Activated CD4-positive, CD25-positive, alpha-beta regulatory T cell (primary cell): ENCODE measurements at places on chromosomes 11 and 22.
A peak's percentile ranks its signal among the peaks of the same experiment; 100 is the strongest.

DNA sequence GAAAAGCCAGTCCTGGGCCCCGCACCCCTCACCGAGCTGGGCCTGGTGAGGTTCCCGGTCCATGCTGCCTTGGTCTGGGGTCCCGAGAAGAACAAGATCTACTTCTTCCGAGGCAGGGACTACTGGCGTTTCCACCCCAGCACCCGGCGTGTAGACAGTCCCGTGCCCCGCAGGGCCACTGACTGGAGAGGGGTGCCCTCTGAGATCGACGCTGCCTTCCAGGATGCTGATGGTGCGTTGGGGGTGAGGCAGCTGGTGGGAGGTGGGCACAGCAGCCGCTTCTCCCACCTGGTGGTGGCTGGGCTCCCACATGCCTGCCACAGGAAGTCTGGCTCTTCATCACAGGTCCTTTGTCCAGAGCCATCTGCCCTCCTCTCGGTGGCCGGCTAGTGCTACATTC, 4.5 kb upstream of the SMARCB1 start:
- DNase-seq, result no peak

GRCh38 chr22:35914665-35915476, 113.8 kb downstream of the RBFOX2 start:
- no peak for DNase-seq

DNA sequence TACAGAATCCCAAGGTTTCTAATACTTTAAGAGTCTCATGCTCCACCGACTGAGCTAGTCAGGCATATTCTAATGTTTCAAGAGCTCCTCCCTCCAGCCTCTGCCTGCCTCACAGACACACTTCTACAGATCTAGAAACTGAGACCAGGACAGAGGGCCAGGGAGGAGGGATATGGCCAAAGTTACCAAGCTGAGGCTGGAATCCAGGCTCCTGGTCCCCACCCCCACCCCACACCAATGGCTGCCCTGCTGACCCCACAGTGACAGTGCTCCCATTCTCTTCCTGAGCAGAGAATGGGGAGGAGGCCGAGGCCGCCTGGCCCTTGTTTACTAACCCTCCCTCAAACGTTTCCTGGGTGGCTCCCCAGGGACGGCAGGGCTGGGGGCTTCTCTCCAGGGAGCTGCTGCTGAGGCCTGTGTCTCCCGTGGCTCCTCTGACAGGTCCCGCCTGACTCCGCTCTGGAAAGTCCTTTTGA, 2.2 kb downstream of the PLEKHB1 start:
- no peak for DNase-seq

DNA sequence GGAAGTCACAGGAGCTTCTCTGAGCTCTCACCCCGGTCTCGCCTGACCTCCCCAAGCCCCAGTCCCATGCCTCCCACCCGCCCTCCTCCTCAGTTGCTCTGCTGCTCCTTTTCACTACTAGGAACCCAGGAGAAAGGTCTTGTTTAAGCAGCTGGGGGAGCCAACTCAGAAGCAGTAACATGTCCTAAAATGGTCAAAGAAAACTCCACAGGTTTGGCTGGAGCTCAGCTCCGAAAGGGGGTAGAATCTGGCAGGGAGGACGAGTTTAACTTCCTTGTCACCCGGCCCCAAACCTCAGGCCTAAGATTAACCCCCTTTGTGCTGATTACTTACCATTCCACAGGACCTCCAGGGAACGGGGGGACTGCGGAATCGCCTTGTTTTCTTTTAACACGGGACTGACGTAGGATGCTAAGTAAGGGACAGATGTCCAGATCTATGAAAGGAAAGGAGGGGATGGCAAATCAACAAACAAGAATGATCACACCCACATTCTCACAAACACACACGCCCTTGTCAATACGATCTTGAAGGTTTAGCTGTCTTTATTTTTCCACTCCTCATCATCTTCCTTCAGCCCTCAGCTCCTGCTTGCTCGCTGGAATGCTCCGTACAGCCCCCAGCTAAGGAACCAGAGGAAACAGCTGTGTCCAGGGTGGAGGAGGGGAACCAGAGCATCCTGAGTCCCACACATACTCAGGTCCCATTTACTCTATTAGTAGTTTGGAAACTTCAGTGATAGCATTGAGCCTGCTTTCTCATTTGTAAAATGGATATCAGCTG, 13.5 kb downstream of the PCSK7 start:
- no peak for DNase-seq

GRCh38 chr11:2466069-2466801, 21.4 kb downstream of the KCNQ1 start:
- DNase-seq, result no peak

DNA sequence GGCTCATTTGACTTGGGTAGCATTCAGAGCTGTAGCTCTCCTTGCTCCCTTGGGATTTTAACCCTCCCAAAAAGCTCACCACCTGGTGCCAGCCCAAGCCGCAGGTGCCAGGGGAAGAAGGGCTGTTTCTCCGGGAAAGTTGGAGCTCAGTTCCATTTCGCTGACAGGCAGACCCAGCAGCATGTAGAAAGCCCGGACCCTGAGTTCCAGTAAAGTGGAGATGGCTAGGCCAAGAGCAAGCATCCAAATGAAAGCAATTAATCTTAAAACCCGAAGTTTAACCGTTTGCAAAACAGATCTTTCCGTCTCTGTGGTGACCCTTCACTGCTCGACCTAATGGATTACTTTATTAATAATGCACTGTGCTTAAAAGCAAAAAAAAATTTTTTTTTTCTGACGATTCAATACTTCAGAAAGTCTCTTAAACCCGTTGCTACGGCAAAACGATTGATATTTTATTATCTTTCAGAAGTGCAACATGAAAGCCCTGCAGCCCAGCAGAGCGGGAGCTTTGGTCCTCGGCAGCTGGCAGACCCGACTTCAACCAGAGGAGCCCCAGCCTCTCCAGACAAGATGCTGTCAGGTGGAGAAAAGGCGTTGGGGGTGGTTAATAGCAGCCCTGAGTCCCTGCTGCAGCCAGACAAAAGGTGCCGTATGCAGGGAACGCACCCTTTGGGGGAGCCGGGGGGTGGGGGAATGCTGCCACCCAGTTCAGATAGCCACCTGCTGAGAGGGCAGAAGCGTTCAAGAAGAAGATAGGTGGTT, 3.3 kb downstream of the LMO1 start:
- DNase-seq, result no peak

DNA sequence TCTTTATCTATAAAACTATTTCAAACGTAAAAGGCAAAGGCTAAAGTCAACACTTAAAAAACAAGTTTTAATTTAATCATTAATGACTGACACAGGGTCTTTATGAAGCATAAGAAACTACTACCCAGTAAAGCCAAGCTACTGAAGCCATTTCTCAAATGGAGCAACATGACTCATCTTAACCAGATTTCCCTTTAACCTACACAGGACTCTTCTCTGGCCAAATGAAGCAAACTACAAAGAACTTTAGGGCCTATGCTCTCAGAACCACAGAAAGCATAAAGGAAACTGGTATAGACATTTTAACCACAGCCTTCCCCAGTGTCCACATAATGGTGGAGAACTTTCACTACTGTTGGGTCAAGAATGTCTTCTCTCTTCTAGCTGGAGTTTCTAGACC, 34.7 kb downstream of the ALG9 start:
- DNase-seq, result no peak

DNA sequence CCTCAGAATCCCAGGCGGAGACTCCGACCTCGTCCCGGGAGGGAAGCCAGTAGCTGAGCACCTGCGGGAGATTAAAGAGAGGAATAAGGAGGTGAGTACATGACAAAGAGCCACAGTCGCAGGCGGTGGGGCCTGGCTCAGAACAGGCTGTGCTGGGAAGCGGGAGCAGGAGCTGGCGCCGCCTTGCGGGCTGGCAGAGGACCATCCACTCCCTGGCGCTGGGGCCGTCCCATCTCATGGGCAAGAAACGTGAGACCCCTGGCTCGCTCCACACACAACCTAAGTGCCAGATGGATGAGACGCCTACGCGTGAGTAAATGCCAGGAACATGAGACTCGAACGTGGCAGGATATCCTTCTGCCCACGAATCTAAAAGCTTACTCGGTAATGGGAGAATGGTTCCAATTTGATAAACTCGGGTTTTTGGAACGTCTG, 6.3 kb downstream of the CEND1 start:
- no peak for DNase-seq

GRCh38 chr22:50630376-50630775, 2.4 kb upstream of the ARSA start:
- DNase-seq, result no peak

- DNase-seq, result no peak
Measured at GRCh38 chr11:1559111-1559951, 12.7 kb downstream of the DUSP8 start.

DNA sequence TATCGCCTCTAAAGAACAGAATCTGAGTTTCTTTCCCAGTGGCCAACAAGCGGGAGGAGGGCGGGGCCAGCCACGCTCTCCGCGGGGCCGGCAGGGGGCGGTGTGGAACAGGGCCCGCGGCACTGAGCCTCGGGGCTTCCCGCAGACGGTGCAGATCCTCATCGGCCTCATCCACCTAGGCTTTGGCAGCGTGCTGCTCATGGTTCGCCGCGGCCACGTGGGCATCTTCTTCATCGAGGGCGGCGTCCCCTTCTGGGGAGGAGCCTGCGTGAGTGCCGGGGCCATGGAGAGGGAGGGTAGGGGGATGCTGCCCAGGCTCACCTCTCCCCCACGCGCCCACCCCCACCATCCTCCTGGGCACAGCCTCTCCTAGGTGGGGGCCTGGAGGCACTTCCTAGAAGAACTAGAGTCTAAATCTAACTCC, 10.7 kb downstream of the MS4A15 start:
- DNase-seq, result no peak

- no peak for DNase-seq
Measured at GRCh38 chr11:71268706-71269321, 16.4 kb upstream of the SHANK2 start.

- no peak for DNase-seq
Measured at GRCh38 chr22:19290400-19291217, 910 bp downstream of the CLTCL1 start.

DNA sequence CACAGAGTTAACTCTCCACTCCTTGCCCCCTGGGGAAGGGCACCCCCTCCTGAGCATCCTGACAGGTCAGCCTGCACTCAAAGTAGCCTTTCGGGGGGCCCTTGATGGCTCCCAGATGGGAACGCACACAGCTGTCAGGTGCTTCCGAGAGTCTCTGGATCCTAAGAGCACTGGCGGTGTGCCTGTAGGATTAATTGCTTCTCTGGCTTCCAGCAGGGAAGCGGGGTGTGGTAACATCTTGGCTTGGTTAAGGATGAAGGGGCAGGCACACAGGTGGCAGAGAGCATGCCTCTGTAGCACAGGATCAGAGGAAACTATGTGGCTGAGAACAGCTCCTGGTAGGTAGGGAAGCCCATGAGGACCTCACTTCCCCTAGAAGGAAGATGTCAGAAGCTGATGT, 199.8 kb downstream of the MIAT start:
- no peak for DNase-seq

DNA sequence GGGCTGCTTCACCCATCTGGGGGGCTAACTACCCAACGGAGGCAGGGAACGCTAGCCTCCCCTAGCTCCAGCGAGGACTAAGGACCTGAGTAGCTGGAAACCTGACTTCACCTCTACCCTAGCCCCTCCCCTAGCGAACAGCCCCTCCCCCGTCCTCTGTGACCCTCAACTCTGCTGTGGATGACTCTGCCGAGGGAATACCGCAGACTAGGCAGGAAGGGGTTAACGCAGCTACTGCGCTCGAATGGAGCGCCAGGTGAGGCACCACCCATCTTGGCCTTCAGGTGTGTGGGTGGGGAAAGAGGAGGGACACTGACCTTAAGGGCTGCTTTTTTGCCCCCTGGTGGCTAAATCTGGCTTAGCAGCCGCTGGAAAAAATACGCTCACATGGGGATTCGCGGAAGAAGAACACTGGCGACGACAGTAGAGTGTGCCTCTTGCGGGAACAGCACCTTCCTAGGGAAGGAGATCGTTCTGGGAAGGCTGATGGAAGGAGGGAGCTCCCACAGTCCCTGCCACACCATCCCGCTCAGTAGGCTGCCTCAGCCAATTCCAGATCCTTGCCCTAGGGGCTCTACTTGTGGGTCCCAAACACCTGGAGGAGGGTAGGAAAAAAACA, 4.5 kb upstream of the BCL9L start:
- DNase-seq, result peak; percentile 61

- DNase-seq, result no peak
Measured at GRCh38 chr22:19480173-19480568, 451 bp downstream of the CDC45 start.

DNA sequence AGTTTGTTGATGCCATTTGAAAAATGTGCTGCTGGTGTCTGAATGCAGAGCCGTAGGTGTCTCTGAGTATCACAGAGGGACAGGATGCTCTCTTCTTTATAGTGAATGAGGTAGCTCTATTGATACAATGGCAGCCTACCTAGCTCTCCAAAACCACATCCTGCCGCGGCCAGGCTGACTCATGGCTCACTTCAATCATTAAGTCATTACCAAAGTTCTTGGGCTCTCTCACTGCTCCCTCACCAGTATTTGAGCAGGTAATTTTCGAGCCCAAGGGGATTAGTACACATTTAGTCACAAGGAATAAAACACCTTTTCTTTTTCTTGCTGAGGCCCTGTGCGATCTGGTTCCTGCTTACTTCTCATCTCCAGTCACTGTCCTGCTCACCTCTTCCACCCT, 509.0 kb upstream of the LARGE1 start:
- DNase-seq, result no peak

- DNase-seq, result no peak
Measured at GRCh38 chr22:34943830-34944229, 122.1 kb upstream of the ISX start.

DNA sequence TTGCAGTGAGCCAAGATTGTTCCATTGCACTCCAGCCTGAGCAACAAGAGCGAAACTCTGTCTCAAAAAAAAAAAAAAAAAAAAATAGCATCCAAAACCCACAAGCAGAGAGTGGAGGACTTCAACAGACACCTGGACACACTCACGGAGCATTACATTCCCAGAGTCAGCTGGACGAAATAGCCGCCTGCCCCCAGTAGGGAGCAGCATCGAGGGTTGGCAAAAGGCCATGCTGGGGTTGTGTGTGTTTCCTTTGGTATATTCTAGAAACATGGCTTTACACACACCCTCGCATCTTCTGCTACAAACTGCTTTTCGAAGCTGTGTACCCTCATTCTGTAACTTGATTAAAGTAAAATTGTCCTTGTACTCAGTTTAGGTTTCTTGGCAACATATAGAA, 5.3 kb downstream of the ADA2 start:
- DNase-seq, result no peak

- no peak for DNase-seq
Measured at GRCh38 chr11:81253244-81253643, 1480.4 kb downstream of the FAM181B start.

DNA sequence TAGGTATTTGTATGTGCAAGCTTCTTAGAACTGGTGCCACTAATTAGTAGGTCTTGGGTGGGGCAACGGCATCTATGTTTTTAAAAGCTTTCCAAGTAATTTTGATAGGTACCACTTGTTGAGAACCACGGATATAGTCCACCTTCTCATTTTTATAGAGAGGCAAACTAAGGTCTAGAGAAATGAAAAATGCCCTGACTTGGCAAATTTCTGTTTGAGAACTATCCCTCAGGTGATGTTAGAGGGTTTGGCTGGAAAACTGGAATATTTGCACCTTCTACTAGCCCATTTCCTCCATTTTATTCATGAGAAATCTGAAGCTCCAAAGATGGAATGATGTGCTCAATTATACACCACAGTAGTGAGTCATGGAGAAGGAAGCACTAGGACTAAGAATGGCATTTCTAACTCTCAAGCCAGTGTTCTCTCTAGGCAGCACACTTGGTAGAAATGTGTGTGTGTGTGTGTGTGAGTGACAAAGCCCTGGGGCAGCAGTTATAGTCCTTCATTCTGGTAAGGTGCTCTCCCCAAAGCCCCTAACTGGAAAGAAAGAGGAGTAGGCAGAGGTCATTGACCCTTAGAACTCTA, 1.8 kb upstream of the TMEM86A start:
- no peak for DNase-seq
